ENCODE measurements at places on chromosomes 2 and 18.

GRCh38 chr2:145617906-145618305 is 1098.0 kb upstream of the ZEB2 start:
- DNase-seq = peak; percentile 75

GRCh38 chr2:229511524-229511923 is 202.8 kb downstream of the DNER start:
- DNase-seq = no peak

- no peak for DNase-seq
Observed at GRCh38 chr18:59096098-59096789, 43.4 kb upstream of the SEC11C start.

- peak; percentile 24 for DNase-seq
Observed at GRCh38 chr2:108634576-108635160, 84.6 kb upstream of the RANBP2 start.

GRCh38 chr2:71223767-71224333 is 3.1 kb downstream of the PAIP2B start:
- peak; percentile 46 for DNase-seq

GRCh38 chr2:61887717-61888266 is 664 bp downstream of the CCT4 start:
- peak; percentile 61 for DNase-seq

DNA sequence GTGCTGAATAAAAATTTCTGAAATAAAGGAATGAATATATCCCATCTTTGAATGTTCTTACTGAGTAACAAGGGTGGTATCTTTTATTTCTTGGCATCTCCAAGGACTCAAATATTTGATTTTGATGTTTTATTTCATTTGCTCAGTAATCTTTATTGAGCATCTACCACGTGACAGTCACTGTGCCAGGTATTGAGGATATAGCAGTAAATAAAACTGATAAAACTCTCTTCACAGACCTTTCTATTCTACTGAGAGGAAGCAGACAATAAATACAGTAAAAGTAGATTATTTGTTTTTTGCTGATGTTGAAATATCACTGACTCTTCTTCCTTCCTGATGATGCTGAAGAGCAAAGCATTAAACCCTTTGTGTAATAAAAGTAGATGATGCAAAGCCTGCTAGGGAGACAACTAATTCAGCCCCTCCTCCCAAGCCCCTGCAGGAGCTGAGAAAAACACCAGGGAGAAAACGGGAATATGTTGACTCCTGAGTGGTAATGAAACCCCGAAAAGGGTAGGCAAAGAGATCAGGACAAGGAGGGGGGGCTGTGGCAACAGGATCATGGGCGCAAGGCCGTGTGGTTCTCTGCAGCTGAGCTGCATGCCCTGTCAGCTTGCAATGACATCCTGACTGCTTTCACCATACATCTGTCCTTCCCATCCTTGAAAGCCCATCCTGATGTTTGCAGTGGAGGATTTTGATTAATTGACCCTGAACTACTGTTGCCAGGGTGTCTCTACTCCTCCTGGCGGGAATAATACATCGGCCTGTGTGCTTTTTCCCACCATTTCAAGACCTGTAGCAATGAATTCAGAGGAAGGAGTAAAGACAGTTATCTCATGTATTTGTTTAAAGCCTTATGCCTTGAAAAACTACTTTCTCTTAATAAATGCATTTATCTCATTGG is 117.4 kb downstream of the EML6 start:
- DNase-seq = no peak

DNA sequence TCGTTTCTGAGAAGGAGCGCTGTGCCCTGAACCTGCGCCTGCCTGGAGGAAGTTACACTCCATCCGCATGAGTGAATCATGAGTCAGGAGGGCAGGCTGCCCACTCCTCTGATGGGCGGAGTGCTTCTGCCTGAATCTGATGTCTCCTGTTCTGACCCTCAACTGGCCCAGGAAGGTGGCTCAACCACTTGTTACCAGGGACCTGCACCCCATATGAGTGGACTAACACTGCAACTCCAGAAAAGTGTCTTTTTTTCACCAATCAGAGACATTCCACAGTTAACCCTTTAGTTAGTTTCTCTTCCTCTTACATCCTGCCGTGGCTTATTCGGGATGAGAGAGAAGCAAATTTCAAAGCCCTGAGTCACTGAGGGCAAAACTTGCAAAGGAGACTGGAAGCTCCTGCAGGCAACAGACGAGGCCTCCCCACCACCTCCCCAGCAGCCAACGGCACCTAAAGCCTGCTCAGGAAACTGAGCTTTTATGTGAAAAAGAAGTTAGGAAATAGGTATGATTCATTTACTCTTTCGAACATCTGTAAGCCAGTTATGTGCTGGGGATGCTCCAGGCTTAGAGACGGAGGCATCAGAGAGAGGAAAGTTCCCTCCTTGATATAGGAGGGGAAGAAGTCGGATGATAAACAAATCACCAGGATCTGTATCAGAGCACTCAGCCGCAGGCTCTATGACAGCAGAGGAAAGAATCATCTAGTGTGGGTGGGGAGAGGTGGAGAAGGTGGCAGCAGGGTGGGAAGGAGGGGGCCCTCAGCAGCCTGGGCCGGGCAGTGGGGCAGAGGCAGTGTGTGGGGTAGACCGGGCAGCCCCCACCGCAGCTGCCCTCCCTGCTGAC is 30.9 kb downstream of the MBP start:
- peak; percentile 98 for DNase-seq

- DNase-seq = peak; percentile 12
Observed at GRCh38 chr2:157725846-157726245, 97.2 kb upstream of the ACVR1C start.

DNA sequence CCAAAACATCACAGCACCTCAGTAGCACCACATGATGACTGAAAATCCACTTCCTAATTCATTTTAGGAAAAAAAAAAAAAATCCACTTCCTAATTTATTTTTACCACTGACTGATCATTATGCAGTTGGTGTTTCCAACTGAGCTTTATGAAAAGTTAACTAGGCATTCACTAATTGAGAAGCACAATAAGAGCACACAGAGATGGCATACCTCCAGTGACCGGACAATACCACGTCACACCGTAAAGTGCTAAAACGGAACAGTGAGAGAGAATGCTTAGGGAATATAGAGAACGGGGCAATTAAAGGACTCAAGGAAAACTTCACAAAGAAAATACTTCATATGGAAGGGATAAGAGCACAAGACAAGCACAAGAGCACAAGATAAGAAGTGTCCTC is 212.5 kb downstream of the NBAS start:
- DNase-seq = no peak

GRCh38 chr2:64988420-64989125 is 626 bp upstream of the SLC1A4 start:
- peak; percentile 95 for DNase-seq

DNA sequence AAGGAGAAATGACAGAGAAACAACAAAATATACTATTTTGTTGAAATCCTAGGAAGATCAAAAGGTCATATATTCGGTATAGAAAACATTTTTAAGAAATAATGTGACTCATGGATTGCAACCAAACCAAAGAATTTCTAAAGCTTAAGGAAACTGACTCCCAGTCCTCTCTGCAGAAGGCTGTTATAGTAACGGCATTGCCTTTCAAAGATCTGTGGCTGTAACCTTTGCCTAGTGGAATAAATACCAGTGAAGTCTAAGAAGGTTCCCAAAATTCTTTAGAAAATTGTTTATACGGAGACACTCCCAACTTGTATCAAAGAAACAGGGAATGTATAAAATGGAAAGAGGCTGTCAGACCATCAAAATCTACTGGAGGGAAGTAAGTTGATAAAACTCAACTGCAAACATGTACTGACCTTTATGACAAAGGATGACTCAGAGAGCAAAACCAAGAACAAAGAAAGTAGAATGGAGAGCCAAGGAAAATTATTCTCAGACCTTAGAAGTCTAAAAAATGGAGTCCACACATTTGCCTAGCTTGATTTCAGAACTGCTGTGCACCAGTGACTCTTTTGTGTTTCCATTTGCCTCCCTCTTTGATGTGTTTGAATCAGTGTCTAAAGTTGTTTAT is 48.6 kb upstream of the FSIP2 start:
- DNase-seq = no peak

DNA sequence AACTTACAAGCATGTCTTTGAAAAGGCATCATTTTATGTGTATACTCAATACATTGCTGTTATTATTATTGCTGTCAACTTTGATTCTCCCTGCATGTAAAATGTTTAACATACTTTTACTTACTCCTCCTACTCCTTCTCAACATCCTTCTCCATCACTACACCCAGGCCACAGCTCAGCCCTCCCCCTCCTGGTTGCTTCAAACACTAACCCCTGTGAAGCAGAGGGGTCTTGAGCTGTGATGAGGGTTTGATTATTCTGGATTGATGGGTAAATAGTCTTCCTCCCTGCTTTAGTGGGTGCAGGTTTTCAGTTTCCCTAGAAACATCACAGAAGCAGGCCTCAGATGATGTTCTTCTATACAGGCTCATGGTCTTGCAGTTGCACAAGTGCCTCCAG is 221.0 kb downstream of the OSR1 start:
- DNase-seq = no peak

DNA sequence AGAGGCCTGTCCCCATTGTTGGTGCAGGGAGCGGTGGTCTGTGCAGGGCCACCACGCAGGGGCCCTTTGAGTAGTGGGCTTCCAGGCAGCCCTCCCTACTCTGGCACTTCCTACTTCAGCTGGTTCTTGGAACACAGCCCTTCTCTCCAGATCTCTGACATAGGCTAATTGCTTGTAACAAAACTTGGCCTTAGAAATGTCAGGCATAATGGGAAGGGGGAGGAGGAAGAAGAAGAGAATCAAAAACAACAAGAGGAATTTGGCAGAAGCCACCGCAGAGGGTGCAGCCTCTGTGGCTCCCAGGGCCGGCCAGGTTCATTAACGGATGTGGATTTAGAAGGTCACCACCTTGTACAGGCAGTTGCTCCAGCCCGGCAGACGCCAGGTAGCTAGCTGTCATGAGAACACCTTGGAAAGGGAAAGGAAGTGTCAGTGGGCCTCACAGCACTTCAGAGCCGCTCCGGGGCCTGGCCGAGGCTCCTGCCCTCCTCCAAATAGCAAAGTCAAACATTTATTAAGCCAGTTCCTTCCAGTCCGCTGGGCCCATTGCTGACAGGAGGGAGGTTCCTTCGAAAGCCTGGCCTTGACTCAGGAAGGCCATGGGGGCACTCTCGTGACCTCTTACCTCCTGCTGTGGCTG is 7.4 kb downstream of the BOD1L2 start:
- no peak for DNase-seq

DNA sequence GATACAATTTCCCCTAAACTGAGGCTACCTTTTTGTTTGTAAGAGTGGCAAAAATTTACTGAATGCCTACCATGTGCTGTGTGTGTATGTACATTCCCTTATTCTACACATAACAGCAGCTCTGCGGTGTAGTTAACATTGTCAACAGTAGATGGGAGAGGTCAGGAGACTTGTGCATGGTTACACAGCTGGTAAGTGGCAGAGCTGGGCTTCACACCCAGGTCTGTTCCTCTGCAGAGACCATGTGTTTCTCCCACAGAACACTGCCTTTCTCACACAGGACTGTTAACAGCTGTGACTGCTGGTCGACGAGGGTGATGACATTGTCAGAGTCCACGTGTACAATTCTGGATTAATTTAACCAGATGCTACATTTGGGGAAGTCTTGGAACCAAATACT is 49.1 kb downstream of the EML6 start:
- no peak for DNase-seq

DNA sequence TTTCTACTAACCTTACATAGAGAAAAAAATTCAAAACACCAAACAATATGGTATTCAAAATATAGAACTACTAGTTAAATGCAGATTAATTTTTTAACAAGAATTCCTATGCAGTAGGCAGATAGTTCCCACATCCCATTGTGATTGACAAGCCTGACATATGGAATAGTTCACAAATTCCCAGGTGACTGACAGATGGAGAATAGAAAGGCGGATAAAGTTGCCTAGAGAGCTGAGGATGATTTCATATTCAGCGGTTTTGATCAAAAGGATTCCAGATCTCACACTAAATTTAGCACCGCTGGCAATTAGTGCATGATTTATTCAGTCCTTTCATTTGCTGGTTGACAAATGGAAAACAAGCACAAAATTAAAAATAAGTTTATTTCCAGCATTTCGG is 733.7 kb upstream of the POU3F3 start:
- DNase-seq = no peak

GRCh38 chr2:110740747-110741349 is 8.5 kb downstream of the ACOXL start:
- no peak for DNase-seq

- DNase-seq = no peak
Observed at GRCh38 chr2:208294482-208295024, 28.5 kb downstream of the PIKFYVE start.

- DNase-seq = no peak
Observed at GRCh38 chr18:23170137-23170536, 34.9 kb downstream of the CABLES1 start.

GRCh38 chr2:179247318-179248023 is 17.2 kb downstream of the SESTD1 start:
- no peak for DNase-seq

- no peak for DNase-seq
Observed at GRCh38 chr2:109399066-109399465, 214.7 kb downstream of the SEPTIN10 start.

GRCh38 chr2:54757500-54757899 is 34.0 kb downstream of the EML6 start:
- peak; percentile 27 for DNase-seq

- DNase-seq = no peak
Observed at GRCh38 chr18:53771664-53772063, 452.8 kb downstream of the MBD2 start.

DNA sequence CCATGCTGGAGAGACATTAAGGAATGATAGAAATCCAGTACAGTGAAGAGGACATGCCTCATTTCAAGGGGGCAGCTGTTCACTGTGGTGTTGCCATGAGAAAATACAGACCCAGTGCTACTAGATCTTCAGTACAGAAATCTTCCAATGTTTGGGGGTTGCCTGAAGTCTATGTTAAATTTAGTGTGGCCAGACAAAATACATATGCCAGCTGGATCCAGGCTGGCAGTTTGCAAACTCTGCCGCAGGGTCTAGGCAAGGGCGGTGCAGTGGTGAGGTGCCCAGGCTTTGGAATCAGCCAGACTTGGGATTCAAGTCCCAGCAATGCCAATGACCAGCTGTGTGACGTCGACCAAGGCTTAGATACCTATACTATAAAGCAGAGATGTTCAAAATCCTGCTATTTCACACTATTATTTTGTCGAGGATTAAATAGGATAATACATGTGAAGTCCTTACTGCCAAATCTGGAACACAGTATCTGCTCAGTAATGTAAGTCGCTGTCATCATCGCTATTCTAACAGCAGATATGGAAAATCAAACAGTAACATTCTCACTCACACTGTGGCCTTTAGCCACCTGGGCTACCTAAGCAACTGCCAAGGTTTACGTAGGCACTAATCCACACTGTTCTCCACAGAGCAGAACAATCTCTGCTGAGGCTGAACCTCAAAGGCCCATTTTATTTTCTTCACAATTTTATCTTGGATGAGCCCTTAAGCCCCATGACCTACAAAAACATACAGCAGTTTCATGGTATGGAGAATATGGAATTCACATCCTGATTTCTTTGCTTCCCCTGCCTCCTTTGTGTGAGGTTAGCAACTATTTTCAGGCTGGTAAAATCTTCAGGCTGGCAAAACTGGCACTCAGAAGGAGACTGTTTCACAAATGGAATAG is 5.9 kb upstream of the TMSB10 start:
- no peak for DNase-seq

- DNase-seq = no peak
Observed at GRCh38 chr18:51255693-51256092, 58.2 kb upstream of the MEX3C start.
